T-helper 1 cell (primary cell): ENCODE measurements at places on chromosomes 6 and 20.

- peak; percentile 62 for DNase-seq
Measured at GRCh38 chr6:110475066-110475653, 1.3 kb downstream of the SLC22A16 start.

- no peak for DNase-seq
Measured at GRCh38 chr6:142417331-142417750, 115.5 kb downstream of the ADGRG6 start.

DNA sequence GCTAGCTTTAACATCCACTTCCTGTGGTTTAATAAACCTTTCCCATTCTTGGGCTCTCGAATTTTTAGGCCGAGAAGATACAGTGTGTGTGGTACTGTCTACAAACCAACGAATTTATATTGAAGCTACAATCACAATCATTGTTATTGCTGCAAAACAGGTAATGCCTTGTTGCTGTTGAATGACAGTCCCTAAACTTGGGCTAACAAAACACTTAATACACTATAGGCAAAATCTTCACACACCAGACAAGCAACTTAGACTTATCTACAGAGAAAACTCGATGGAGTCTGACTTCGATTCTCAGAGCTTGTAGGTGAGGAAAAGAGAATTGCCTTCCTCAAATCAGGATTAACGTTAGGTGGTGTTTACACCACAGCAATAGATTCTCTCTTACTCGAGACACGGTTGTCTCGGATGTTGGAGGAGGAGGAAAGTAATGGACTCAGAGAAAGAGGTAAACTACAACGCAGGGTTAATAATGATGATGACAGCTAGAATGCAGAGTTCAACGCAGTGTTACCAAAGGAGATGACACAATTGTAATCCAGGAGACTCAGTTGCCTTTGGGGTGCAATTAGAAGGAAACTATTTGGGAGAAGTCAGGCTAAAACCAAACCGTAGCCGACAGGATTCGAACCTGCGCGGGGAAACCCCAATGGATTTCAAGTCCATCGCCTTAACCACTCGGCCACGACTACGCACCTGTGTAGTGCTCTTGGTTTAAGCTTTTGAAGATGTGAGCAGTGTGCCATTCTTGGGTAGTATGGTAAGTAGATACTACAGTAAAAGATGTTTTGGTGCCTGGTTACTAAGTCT is 32.5 kb upstream of the ZNF184 start:
- peak; percentile 42 for DNase-seq

DNA sequence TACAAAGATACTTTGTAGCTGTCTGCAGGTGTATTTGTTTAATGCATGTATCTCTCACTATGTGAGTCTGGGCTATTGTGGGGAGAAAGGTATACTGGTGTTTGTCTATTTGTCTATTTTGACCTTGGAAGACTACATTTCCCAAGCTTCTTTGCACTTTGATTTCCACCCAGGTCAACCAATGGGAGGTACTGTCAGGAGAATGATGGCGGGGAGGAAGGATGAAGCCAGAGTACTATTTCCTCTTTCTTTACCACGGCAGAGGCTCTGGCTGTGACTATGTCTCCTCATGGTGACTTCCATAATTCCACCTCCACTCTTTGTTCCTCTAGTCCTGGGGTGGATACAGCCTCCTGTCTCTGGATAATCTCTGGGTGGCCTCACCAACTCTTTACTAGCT is 23.1 kb downstream of the LBP start:
- no peak for DNase-seq

DNA sequence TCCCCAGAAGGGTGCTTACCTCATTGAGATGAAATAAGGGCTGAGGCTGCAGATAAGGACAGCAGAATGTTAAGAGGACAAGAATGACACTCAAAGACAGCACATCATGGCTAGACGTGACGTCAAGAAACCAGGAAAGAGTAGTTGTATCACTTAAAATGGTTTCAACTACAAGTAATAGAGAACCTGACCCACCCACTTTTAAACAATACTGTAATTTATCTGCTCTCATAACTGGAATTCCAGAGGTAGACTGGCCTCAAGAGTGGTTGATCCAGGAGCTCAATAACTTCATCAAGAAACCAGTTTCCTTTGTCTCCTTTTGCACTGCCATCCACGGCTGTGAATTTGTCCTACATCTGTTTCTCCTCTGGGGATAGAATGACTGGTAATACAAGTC is 187.1 kb downstream of the EYA4 start:
- DNase-seq: no peak

- no peak for DNase-seq
Measured at GRCh38 chr6:158686311-158686710, 36.5 kb downstream of the SYTL3 start.

GRCh38 chr20:56171087-56172012 is 77.2 kb upstream of the MC3R start:
- no peak for DNase-seq

GRCh38 chr20:2122936-2123335 is 21.3 kb downstream of the STK35 start:
- DNase-seq: no peak

DNA sequence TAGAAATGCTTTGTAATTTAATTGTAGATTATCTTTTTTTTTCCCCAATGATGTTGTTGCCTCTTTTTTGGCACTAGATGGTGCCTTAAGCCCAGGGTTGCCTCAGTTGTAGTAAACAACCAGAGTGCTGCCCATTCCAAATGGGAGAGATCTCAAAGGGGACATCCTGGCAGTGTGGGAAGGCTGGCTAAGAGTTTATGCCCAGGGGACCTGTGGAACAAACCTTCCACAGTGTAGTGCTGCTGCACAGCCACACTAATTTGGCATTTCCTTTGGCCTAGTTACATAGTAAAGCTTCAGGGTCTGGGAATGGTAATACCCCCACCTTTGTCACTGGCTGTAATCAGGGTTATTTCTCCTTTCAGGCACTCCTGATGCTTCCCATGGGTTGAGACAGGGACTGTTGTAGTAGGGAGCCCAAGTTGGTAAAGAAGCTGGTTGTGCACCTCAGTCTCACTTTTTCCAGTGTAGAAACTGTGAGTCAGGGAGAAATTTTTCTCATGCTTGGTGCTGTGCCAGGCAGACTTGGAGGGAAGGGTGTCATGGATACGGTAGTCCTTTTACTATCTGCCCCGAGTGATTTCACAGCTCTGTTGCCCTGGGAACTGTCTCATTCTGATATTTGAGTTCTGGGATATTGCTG is 177.8 kb upstream of the ECI2 start:
- no peak for DNase-seq

GRCh38 chr20:63735859-63736718 is at the start of gene LIME1:
LIME1 (plus strand) TSS chr20:63736664; CDS start chr20:63737550, 886 bp downstream.
- DNase-seq: peak; percentile 77

DNA sequence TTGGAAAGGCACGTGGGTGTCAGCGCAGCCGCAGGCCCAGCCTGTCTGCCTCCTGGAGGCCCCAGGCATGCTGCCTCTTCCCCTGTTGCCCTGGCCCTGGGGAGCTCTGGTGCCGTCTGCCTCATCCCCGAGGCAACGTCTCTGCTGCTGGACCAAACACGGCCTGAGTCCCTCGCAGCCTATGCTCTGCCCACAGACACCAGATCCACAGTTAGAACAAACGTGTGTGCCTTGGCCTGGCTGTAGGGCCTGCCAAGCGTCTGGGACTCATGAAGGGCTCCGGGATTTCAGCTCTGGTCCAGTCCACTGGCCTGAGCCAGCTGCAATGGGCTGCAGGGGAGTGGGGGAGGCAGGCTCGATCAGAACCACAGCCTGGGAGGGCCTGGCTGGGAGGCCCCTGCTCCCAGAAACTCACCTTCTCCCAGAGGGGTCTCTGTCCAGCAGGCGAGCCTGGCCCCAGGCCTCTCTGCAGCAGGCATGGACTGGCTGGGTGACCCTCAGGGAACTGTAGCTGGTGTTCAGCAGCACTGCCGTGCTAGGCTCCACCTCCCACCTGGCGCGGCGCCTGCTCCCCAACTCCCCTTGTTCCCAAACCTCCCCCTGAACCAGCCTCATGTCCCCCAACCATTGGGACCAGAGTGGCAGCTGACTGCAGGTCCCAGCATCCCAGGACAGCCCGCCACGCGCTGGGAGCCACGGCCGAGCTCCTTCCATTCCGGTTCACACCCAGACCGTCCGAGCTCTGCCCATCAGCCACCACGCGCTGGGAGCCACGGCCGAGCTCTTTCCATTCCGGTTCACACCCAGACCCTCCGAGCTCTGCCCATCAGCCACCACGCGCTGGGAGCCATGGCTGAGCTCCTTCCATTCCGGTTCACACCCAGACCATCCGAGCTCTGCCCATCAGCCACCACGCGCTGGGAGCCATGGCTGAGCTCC is 197.0 kb downstream of the DLL1 start:
- DNase-seq: no peak

DNA sequence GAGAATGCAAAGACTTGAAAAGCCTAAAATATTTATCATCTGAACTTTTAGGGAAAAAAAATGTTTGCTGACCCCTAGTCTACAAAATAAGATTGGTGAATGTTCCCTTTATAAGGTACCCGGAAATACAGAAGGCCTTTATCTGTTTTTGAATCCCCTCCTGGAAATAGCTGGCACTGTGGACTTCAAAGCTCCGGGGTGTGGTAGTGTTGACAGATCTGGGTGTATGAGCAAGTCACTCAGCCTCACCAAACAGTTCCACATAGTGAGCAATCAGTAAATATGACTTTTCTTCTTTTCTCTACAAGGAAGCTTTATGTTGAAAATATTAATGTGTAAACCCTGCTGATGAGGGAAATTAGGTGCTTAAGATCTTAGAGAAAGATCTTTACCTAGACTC is 29.2 kb upstream of the HTR1B start:
- DNase-seq: no peak
